Naive thymus-derived CD8-positive, alpha-beta T cell (primary cell): ENCODE measurements at places on chromosomes 1 and 21.

- DNase-seq = no peak
These were observed 42.9 kb upstream of the TDRD10 start for GRCh38 chr1:154459080-154459479.

GRCh38 chr21:44337941-44338895 lies 972 bp downstream of the CFAP410 start:
- DNase-seq = peak; percentile 61

DNA sequence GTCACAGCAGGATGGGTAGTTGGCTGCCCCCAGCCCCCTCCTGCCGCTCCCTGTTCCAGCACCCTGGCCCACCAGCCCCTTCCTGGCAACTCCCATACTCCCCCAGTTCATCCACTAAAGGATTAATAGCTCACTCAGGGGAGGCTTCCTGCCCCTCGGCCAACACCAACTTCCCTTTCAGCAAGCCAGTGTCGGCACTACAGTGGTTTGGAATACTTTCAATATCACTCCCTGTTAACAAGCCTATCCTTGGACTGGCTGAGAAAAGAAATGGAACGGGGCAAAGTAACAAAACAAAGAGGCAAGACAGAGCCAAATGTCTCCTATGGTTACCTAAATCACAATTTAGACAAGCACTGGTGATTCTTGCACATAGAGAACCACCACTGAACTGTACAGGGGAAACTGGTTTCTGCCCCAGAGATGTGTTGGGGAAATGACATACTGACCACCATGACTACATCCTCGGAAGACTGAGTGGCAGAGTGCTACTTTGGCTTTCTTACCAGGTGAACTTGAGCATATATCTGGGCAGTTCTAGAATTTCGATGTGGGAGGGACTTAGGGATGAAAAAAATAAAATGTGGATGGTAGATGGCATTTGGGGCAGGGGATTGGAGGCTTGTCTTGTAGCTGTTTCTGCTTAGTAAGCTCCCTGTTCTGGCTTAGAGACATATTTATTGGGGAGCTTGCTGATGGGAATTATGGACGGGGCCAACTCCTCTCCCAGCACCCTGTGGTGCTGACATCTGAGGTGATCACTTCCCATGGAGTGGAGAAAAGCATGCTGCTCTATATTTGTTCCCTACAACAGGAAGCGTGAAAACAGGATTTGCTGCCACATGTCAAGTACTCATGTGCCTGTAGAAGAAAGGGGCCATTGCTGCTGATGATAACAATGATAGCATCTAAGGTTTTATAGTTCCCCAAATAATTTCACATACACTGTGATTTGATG lies 7.1 kb upstream of the CAPN2 start:
- DNase-seq = no peak

- DNase-seq = no peak
These were observed 841.1 kb downstream of the USP25 start for GRCh38 chr21:16570856-16571255.

- peak; percentile 4 for DNase-seq
These were observed 917 bp downstream of the ETNK2 start for GRCh38 chr1:204150702-204151551.
